AG04450 (cell line): ENCODE measurements at places on chromosomes 5 and 9.

- DNase-seq = no peak
Measured at GRCh38 chr9:95073042-95073607, 244.4 kb downstream of the FANCC start.

DNA sequence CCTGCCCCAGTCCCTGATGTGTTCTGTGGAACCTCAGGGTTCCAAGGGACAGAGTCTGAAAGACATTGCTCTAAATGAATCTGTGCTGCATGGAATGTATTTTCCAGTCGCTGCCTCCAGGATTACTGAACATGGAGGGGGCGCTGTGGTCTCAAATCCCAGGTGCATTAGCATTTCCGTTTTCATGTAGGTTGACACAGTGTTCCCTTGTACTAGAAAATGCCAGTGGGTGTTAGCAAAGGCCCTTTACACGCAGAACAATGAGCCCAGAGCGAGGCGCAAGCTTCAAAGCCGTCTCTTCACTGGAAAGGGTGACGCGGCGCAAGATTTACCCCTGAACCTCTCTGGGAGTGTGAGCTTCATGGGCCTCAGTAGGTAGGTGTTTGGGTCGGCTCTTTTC is 308.3 kb downstream of the SLIT3 start:
- no peak for DNase-seq

GRCh38 chr5:149268928-149269557 is 2.6 kb upstream of the AFAP1L1 start:
- DNase-seq = no peak

DNA sequence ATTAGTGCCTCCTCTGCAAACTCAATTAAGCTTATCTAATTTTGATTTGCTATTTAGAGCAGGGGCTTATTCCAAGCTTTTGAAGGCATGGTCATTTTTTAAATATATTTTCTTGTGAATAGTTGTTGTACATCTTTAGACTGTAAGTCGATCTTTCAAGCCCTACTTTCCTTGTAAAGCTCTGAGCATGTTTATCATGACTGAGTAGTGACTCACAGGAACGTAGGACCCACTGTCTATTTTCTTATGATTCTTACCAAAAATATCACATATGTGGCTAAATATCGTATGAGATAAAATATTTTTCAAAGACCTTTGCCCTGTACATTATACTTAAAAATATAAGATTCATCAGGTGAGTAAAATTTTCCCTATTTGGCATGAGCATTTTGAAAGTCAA is 440.4 kb upstream of the GRIN3A start:
- DNase-seq = no peak

DNA sequence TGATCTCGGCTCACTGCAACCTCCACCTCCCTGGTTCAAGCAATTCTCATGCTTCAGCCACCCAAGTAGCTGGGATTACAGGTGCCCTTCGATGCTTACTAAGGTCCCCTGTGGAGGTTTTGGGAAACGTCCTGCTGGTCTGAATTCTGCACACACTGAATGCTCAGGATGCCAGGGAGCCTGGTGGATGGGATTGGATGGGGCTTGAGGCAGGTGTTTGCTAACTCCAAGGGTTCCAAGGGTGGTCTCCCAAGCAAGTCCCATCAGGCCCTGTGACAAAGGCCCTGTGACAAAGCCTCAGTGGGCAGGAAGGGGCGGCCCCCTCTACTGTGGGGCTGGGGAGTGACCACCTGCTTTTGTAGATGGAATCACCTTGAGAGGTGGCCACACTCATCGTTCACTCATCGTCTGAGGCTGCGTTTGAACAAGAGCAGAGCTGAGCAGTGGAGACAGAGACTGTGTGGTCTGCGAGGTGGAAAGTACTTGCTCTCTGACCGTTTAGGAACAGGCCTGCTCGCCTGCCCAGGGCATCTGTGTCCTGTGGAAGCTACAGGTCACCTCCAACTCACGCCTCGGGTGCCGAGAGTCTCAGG is 40.2 kb downstream of the MRPL36 start:
- no peak for DNase-seq

GRCh38 chr5:80092486-80093107 is 57.4 kb downstream of the THBS4 start:
- no peak for DNase-seq

DNA sequence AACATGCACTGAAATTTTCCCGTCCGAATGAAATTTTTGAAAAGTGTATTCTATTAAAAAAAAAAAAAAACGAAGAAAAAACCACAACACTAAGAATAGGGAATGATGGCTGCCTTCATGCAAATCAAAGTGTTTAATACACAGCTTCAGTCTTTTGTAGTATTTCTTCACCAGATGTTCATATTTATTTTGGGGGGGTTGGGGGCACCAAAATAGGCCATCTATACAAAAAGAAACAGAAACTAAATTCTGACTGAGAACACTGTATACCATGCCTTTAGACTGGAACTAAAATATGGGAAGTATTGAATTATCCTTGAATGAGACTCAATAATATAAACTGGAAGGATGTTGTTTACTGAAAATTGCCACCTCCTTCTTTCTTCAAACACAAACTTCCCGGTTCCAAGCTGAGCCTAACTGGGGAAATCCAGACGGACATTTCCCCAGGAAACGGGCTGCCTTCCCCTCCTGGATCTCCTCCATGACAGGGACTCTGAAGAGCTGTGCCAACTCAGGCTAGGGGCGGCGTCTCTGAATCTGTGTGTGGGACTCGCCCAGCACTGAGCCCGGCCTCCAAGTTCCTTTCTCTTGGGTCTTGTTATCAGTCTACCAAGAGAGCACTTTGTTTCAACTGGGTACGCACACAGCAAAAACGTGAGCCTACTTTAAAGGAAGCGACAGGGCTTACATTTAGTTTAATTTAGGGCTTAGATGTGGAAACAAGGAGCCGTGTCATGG is 511.3 kb upstream of the ADAMTS16 start:
- DNase-seq = no peak

DNA sequence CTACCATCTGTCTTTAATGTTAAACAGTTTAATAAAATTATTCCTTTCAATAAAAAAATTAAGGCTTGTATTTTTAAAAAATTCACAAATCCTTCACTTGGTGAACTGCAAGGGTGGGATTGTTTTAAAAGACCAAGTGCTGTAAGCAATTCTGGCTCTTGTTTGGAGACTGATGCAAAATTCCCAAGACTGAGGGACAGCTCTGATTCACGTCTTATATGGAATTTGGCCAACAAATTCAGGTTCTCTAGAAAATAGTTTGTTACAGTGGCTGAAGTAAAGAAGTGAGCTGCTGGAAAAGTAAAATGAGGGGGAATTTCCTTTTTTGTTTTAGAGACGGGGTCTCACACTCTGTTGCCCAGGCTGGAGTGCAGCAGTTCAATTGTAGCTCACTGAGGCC is 58.3 kb downstream of the PRELID2 start:
- DNase-seq = peak; percentile 11

DNA sequence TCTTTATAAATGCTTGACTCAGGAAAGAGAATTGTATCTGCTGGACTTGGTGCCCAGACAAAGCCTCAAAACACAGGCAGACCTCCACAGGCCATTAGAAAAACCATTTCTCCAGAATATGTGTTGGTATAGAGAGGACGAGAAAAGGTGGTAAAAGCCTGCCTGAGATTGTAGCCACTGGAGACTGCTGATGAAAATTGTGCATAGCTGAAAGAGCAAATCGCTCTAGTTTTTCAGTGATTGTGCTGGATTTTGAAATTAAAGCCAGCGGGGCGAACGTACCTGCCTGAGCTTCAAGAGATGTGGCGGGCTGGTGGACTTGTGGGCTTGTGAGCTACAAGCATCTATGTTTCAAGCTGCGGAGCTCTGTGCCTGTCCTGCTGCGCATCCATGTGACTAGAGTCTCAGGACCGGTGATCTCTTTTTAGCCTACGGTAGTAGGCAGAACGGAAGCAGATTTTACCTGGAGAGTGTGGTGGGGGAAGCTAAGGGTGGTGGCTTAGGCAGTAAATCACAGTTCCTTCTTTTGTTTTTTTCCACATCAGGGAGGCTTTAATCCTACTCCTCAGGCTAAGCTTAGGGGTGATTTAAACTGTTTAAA is 193.6 kb downstream of the SREK1 start:
- no peak for DNase-seq

DNA sequence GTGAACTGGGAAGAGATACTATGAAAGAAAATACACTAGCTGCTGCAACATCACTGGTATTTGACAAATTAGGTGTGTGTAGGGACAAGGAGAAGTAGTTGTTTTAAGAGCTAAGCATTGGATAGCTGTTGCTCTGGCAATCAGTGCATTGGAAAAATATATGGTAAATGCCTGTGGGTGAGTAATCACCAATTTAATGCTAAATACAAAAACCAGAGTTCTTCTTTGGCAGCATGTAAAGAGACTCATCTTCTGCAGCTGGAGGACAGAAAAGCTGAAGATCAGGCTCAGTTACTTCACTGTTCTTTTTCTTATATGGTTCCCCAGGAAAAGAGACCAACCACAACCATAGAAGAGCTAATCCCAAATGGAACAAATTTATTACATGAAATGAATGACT is 201.8 kb upstream of the MPDZ start:
- no peak for DNase-seq

GRCh38 chr5:40557501-40557900 is 122.2 kb upstream of the PTGER4 start:
- DNase-seq = no peak

DNA sequence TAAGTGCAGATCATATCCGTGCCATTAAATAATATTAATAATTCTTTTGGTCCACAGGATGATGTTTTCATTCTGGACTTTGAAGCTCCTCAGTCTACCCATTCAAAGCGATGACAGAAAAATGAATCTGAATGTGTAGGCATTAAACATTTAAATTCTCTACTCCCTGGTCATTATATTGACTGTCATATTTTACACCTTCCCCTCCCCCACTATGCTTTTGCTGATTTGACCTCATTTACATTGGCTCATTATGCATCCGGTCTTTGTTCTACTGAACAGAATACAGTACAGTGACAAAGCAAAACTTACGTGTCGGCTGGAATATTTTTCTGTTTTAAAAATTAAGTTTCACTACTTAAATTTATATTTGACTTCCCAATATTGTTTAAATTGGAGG is 289.7 kb upstream of the TMEM161B start:
- no peak for DNase-seq

DNA sequence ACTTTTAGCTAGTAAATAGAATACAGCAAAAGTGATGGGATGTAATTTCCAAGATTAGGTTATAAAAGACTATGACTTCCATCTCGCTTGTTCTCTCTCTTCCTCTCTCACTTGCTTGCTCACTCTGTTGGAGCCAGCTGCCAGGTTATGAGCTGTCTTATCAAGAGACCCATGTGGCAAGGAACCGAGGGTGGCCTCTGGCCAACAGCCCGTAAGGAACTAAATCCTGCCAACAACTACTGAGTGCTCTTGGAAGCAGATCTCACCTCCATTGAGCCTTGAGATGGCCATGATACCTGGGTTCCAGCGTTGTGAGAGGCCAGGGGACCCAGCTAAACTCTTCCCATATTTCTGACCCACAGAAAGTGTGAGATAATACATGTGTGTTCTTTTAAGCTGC is 636.1 kb downstream of the ACTL7B start:
- no peak for DNase-seq

DNA sequence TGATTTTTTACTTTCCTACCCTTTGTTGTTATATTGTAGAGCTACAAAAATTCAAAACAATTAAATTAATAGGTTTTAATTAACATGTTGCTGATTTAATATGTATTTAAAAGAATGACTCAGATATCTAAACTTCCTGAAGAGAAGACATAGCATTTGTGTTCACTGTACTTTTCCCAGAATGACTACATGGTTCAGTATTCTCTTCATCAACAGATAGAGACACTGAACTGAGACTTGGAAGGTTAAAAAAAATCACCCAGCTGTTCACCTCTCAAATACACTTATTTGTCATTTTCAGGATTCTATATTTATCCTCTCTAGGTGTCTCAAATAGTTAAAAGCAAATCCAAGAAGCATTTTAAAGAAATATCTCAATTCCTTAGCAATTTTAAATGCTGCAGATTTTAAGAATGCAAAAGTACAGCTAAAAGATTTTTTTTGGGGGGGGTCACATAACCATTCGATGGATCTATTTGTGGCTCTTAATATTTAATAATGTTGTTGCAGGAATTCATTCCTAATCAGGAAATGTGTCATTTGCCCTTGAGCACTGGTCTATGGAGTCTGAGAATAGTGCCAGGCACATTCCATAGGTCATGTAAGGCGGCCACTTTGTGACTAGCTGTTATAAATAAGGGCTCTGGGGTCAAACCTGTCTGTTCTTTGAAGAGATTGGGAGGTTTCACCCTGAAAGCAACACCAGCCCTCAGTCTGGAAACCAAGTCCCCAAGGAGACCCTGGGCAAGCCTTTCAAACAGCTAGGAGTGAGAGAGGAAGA is 463.1 kb downstream of the NR2F1-AS1 start:
- DNase-seq = peak; percentile 13

DNA sequence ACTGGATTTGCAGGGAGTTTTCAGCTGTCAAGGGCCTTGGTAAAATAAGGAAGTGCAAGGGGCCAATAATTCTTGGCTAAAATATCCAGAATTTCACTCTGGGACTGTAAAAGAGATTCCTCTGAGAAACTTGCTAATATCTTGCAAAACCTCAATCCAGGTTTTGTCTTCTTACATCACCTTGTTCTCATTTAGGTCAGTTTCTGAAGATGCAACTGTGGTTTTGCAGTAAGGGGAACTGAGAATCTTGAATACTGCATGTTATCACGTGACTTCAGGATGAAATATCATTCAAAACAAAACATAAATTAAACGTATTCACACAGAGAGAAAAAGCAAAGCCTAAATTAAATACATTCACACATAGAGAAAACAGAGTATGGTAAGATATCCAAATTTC is 35.0 kb upstream of the RIC1 start:
- DNase-seq = no peak

- DNase-seq = no peak
Measured at GRCh38 chr5:150397782-150398721, 14.7 kb downstream of the CD74 start.

- peak; percentile 18 for DNase-seq
Measured at GRCh38 chr5:9932770-9933169, 302.6 kb upstream of the TAS2R1 start.

GRCh38 chr5:39863926-39864552 is 439.3 kb upstream of the DAB2 start:
- DNase-seq = no peak

DNA sequence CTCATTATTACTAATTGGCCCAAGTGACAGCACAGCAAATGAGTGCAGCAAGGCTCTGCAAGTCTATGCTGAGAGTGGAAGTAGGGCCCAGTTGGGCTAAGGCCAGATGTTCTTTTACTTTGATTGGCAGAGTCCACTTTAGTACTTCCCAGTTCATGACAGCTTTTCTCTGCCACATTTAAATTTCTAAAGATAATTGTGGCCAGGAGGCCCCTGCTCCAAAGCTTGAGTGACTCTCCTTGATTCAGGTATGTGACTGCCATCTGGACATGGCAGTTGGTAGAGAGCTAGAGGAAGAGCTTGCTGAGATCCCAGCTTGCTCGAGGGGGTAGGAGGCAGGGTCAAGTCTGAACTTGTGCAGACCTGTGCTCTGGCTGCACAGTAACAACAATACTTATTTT is 154.1 kb downstream of the CARTPT start:
- no peak for DNase-seq

- DNase-seq = no peak
Measured at GRCh38 chr5:88290801-88291200, 22.2 kb upstream of the TMEM161B start.

GRCh38 chr5:102531506-102531905 is 32.7 kb upstream of the SLCO6A1 start:
- DNase-seq = no peak

- DNase-seq = no peak
Measured at GRCh38 chr5:174239718-174240117, 194.2 kb downstream of the NSG2 start.
